ENCODE measurements at places on chromosomes 4 and X.
A peak's percentile ranks its signal among the peaks of the same experiment; 100 is the strongest.

- peak; percentile 44 for DNase-seq
These were observed 9.4 kb downstream of the TASL start for GRCh38 chrX:30568136-30568535.

- no peak for DNase-seq
These were observed 331.5 kb upstream of the PABPC4L start for GRCh38 chr4:134533068-134533467.

DNA sequence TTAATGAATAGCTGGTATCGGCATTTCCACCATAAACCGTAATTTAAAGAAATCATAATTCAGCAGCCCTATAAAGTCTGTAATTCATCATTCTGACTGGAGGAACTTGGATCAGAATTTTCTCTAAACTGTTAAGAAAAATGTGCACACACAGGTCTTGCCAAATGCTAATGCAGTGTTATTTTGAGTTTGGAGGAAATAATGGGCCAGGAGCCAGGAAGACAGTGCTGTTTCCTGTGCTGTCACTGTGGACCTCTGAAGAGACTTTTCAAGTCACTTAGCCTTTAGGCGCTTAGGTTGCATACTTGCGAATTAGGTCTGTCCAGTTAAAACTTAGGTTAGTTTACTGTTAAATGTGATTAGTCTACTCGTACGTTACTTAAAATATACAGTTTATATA is 137.5 kb upstream of the ANXA3 start:
- DNase-seq: no peak

- no peak for DNase-seq
These were observed 257.1 kb downstream of the BANK1 start for GRCh38 chr4:102047616-102048015.

DNA sequence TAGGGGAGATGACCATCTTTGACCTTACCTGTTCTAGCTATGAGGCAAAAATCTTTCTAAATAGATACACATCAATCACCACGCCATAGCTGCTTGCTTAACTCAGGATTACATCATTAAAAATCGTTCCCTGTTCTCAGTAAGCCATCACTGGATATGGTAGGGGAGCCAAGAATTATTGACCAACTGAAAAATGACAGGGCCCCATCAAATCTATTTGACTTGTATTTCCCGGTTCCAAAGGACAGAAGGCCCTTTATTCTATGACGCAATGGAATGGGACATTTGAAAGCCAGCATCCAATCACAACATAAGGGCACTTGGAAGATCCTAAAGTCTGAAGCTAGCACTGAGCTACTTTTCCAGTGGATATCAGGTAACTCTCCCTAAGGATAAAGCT is 75.6 kb upstream of the NOCT start:
- no peak for DNase-seq

DNA sequence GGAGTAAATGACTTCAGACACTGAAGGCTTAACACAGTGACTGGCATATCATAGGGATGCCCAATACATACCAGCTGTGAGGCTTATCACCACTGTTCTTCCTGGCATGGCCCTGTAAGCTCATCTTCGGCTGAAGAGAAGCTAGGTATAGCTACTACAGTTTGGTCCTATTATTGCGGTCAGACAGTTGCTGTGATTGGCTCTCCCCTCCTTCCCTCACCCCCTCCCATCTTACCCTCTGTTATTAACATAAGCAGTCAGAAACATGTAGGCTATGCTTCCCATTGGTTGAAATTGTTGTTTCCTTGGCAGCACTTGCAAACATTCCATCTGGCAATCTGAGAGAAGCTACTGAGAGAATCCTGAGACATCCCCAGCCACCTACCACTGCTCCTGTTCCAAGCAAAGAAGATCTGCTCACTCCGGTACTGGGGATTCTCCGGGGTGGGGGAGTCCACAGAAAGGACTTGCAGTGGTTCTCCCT is at the start of gene AKAP14:
AKAP14 (plus strand) TSS at position 51 of the 484 bp plus-strand sequence. CDS start 7,331 bp downstream, outside the sequence.
- DNase-seq: no peak

DNA sequence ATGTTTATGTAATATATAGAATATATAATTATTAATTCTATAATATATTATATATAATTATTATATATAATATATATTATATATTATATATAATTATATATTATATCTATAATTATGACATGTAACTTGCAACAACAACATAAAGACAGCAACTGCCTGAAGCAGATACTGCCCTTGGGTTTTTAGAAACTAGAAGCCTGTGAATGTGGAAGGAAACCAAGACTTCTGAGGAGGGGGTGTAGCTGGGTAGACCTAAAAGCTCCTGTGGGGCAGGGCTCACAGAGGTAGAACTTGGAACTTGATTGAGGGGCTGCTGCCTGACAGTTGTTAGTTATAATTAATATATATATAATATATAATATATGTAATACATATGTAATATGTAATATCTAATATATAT is 167.2 kb upstream of the SLIT2 start:
- DNase-seq: no peak

GRCh38 chrX:57929373-57929772 is 19.1 kb upstream of the ZXDA start:
- DNase-seq: peak; percentile 50

GRCh38 chrX:23980011-23980441 is 47.0 kb downstream of the KLHL15 start:
- no peak for DNase-seq

DNA sequence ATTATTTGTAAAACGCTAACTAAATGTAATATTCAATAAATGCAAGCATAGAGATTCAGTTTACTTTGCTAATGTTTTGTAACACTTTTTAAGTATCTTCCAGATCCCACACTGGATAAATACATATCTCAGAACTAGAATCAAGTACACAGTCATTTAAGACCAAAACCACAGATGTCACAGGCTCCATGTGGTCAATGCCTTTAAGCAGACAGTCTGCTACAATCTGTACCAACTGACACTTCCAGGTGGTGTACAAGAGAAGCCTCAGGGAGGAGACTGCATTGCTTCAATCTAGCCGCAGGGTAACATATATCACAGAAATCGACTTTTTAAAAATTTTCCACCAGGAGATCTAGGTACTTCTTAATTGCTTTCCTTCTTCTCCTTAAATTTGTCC is 229.6 kb upstream of the DIAPH2 start:
- no peak for DNase-seq

DNA sequence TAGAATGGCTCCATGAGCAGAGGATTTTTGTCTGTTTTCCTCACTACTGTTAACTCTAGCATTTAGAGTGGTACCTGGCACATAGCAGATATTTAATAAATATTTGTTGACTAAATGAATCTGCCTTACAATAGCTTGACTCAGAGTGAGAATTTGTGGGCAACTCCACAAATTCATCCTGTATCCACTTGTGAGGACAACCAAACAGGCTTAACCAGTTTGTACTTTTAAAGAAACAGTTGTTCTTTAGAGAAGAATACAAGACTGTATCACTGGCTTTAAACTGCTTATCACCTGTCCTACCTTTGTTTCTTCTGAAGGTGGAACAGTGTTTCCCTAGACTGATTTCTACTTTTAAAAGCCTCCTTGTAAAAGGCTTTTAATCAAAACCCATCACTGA is 141.3 kb upstream of the SH3RF1 start:
- no peak for DNase-seq

GRCh38 chrX:150704030-150704613 is 10.9 kb downstream of the MTMR1 start:
- no peak for DNase-seq

- no peak for DNase-seq
These were observed 872.1 kb downstream of the PCDH7 start for GRCh38 chr4:31592293-31592692.

DNA sequence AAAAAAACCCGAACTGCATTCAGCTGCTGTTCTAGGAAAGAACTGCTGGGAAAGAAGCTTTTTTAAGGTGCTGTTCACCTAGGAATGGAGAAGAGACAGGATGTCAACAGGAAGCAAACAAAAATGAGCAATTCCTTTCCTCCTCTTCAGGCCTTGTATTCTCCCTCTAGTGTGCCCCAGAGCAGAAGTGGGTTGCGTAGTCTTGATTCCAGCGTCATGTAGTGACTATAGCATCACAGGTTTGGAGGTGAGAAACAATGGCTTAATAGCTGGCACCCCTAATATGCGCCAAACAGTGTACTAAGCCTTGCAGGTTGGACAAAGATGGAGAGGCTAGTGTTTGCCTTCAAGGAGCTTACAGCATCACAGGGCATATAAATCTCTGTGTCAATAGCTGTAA is 146.3 kb upstream of the LCORL start:
- no peak for DNase-seq

DNA sequence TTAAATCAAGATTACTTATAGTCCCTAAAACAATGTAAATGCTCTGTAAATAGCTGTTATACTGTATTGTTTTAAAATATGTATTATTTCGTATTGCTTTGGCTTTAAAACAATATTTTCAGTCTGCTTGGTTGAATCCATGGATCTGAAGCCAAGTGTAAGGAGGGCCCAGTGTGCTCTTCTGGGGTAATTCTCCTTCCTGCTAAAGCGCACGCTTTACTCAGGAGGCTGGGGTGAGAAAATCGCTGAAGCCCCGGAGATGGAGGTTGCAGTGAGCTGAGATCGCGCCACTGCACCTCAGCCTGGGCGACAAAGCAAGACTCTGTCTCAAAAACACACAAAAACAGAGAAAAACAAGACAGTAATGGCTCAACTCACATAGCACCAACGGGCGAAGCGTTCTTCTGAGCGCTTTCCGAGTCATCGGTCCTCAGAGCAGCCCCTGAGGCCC is 391 bp upstream of the IDUA start:
- no peak for DNase-seq

GRCh38 chr4:169975838-169976796 is 50.1 kb downstream of the MFAP3L start:
- no peak for DNase-seq

GRCh38 chr4:120769227-120769626 is 153.3 kb downstream of the PRDM5 start:
- no peak for DNase-seq

DNA sequence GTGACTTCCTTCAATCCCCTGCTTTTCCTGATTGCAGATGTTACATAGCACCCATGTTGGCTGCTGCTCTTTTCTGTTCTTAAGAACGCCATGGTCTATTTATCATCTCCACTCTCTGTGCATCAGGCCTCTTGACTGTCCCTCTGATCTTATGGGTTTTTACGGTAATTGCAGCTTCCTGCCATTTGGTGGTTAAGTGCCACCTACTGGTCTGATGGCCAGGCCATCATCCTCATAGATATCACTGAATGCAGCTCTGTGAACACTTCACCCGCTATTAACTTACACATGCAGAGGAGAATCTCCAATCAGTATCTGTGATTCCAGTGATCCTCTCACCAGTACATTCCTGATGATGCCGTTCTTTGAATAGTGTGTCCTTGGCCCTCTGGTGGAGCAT is 382.4 kb downstream of the TRAM1L1 start:
- peak; percentile 50 for DNase-seq

DNA sequence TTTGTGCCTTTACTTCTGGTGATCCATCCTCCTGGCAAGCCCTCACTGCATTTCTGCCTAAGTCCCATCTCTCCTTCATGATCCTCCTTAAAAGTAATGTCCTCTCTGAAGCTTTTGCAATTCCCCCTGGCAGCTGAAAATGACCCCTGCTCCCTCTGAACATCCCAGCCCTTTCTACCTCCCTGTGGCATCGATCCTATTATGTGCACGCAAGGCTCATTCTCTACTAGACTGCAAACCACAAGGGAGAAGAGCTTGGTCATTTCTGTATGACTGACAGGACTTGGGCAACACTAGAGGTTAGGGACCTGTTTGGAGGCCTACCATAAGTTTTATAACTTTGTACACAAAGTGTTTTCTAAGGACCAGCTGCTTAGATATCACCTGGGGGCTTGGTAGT is 50.8 kb upstream of the RAP2C start:
- no peak for DNase-seq

DNA sequence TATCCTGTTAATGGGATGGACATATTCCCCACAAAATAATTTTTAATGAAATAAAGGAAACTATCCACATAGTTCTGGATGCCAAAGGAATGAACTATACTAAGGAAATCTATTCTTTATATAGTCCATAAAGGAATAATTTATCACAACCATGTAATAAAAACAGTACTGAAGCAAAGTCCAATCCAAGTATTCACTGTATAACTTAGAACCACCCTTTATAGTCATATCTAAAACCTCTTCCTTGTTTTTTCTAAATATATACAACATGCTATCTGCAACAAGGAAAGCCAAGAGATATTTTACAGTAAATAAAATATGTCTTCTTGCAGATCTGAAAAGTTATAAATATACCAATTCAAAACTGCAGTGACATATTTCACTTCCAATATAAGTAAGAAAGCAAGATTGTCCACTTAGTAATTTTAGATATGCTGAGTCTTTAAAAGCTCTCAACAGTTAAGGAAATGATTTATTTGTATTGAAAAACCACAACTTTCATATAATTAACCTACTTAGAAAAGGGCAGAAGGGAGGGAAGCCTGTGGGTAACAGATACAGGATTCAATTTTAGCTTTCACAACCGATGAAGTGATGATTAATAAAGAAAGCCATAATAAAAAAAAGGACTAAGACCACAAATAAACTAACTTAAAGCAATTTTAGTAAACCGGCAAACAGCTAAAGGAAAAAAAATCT is 8.0 kb downstream of the NR3C2 start:
- DNase-seq: no peak

- no peak for DNase-seq
These were observed 69.2 kb downstream of the PRDM5 start for GRCh38 chr4:120853161-120853935.

DNA sequence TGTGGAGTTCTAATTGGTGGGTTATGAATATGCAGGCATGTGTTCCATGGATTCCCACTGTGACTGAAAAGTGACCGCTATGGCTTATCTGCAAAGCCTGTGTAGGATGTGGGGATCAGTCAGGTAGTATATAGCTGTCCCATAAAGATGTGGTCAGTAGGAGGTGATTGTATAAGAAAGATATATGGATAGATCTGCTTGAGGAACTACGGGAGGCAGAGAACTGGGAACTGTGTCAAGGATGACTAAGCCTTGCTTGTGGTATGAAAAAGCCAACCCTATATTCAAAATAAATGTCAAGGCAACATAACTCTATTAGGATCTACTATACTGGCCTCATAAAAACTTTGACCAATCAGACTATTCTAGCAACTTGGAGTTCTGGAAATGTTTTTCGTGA is 185.2 kb downstream of the KLHL4 start:
- DNase-seq: no peak

DNA sequence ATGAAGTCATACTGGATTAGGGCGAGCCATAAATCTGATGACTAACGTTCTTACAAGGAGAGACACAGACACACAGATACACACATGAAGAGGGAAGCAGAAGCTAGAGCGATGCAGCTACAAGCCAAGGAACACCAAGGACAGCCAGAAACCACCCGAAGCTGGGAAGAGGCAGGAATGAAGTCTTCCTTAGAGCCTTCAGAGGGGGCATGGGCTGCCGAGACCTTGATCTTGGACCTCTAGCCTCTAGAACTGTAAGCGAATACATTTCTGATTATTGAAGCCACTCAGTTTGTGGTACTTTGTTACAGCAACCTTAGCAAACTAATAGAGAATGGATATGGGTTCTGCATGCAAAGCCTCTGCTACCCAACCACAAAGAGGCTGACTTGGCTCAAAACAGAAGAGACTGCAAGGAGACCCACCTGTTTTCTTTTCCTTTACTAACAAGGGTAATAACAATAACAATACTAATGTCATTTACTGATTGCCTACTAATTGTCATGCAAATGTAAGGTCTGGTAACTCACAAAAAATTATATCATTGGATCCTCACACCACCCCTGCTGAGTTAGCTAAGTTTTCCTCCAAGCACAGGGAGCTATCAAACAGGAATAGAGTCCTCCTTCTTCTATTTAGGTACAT is 10.1 kb upstream of the LDB2 start:
- DNase-seq: no peak

- DNase-seq: no peak
These were observed 283.6 kb upstream of the CTSO start for GRCh38 chr4:156237231-156237630.

Data from NAMALWA (cell line).